ENCODE measurements at places on chromosomes 16 and 17.
A peak's percentile ranks its signal among the peaks of the same experiment; 100 is the strongest.

GRCh38 chr16:67674851-67675578, 8.4 kb downstream of the C16orf86 start:
- no peak for DNase-seq

DNA sequence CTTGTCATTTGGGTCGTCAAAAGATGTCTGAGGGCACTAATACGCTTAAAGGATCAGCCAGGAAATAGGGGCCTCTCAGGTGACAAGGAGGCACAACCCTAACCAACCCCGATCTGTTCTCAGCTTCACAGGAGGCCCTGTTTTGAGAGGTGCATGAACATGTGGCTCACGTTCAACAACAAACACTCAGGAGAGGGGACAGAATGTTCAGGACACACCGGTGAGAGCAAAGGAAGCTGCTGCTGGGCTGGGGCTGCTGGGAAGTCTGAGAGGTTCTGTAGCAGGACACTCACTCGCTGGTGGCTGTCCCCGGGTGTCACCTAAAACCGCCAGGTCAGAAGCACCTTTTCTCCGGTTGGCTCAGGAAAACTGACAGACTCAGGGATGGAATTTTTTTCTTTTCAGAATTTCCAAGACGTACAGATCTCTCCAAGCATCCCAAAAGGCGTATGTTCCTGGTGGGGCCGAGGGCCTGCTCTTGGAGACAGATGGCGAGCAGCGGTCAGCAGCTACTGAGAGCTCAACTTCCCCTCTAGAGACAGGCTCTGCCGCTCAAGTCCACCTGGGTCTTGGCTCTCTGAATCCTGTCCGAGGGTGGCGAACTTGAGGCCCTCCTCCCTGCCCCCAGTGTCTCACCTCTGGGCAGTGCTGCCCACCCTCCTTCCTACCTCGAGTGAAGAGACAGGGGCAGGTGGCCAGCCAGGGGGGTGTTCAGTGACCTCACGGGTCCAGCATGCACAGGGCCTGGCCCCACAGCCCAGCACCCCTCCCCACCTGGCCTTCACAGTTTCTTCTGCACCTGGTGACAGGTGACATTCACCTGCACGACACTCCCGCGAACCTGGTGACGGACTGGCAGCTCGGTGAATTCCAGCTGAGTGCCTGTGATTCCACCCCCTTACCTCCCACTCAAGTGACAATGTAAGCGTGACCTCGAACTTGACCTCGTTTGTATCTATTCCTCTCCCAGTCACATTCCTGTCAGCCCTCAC, 22.9 kb downstream of the CLUH start:
- peak; percentile 21 for DNase-seq

- peak; percentile 68 for DNase-seq
Observed at GRCh38 chr16:14286368-14287230, 215.5 kb downstream of the MRTFB start.

GRCh38 chr16:74249254-74249653, 47.4 kb upstream of the PSMD7 start:
- DNase-seq = no peak

- DNase-seq = peak; percentile 33
Observed at GRCh38 chr17:40727447-40728231, 24.1 kb upstream of the KRT24 start.

- no peak for DNase-seq
Observed at GRCh38 chr16:13061691-13062090, 160.3 kb downstream of the SHISA9 start.

All from GM20000 (cell line).